Activated CD4-positive, alpha-beta T cell treated with anti-CD3 and anti-CD28 coated beads, Interleukin-2, amount 50 U/mL, for 24 hours (primary cell): ENCODE measurements at places on chromosomes 5 and 9.

DNA sequence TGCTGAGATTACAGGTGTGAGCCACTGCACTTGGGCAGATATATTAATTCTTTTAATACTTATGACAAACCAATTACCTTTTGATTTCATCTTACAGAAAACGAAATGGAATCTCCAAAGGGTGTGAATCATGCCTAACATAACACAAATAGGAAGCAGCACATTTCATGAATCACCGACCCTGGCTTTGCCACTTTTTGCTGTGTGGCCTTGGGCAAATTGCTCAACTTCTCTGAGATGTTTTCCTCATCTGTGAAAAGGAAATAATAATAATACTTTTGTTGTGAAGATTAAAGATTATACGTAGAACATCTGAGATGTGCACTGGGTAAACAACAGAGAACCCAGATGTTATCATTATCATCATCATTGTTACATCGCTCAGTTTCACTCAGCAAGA is 50.7 kb upstream of the FREM1 start:
- no peak for DNase-seq

DNA sequence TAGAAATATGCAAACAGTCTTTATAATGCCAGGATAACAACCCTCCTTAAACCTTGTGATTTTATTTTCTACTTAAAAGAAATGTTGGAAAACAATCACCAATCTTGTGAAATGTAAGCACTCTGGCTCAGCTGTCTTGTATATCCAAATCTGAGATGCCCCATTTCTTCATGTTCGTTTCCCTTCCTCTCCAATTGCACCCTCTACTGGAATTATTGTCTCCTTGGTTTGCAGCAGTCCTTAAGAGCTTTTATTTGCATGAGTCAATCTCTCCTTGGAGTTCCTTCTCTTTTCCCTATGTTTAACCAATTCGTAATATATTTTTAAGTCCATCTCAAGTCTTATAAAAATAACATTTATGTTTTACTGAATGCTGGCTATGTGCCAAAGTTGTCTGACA is 362.0 kb upstream of the CDH10 start:
- no peak for DNase-seq

- DNase-seq = no peak
These were observed 530 bp downstream of the UCK1 start for GRCh38 chr9:131530546-131530919.

GRCh38 chr9:93452710-93453046 is 703 bp downstream of the FAM120AOS start:
- no peak for DNase-seq

GRCh38 chr5:109945097-109945678 is 255.5 kb downstream of the MAN2A1 start:
- no peak for DNase-seq

DNA sequence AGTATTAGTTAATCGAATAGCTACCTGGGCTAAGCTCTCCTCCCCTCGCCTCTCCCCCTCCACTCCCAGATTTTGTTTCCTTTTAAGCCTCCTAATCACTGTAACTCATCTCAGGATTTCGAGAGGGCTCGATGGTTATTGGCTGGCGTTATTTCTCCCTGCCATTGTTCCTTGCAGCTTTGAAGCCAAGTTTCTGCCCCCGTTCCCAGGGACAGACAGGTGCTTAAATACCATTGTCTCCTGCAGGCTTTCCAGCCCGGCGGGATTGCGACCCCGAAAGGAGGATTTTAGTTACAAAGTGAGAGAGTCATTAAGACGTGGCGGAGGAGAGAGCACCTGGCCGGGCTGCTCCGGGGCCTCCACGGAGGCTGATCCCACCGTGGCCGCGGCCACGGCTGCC is 46.2 kb downstream of the ASS1 start:
- DNase-seq = no peak

DNA sequence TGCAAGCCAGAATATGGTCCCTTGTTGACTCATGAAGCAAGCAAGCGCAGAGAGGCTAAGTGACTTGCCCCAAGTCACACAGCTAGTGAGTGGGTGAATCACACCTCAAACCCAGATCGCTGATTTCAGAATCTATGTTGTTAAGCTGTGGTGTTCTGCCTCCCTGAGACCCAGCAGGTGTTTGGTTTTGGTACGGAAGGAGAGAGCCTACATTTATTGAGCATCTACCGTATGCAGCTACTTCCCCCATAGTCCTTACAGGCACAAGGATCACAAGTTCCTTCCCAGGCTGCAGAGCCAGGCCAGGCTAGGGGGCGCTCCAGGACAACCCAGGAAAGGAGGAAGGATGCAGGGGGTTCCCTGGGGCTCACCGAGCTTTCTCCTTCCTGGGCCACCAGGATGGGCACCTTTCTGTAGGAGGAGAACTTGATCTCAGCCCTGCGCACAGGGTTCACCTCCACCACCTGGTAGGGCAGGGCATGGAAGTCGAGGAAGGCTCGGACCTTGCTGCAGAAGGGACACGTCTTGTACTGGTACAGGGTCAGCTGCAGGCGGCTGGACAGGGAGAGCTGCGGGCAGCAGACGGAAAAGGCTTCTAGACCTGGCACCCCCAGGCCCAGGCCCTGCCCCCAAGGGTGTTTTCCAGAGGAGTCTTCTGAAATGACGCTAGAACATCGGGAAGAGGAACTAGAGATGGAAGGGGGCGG is 2.5 kb downstream of the PTGES2 start:
- DNase-seq = no peak

DNA sequence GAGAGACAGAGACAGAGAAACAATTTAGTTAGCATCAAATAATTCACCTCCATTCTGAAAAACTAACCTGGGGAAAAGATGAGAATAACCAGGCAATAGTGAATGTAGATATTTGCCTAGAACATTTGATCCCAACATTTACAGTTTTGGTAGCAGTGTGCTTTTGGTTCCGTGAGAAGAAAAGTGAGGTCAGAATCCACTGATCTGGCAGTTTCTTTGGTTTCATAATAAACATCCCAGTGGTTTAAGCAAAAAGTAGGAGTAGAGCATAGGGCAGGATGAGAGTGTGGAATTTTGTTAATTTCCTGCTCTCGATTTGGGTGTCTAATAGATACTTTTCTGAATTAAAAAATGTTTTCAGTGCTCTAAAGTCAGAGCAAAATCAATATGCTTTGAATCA is 887.0 kb downstream of the NR2F1-AS1 start:
- DNase-seq = no peak

DNA sequence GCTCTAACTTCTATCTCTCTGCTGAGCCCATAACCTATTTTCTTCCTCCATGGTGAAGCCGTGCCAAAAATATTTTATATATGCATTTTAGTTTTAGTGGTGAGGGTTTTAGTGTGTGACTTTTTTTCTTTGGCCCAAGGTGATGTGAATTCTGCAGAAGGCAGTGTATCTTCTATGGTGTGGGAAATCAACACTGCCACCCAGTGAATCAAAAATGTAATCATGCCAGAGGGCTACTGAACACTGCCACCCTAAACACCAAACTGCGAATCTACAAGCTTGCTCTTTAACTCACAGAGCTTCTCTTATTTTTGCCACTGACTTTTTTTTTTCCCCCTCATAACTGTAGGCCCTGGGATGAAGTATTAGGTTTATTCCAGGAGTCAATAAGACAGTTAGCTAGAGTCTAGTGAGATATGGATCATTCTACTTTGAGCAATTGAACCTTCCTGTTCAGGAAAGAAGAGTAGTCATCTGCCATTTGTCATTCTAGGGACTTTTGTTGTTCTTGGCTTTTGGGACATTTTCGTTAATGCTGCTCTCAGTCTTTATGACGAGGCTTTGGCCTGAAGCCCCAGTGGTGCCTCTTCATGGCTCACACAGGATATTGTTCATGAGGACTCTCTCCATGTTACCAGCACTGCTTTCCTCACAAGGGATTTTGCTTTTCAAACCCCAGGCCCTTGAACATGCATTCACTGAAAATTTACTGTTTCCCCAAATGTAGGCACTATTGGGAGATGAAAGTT is 53.1 kb downstream of the C7 start:
- no peak for DNase-seq

GRCh38 chr9:37290940-37291485 is 131.5 kb upstream of the GRHPR start:
- no peak for DNase-seq
